ENCODE measurements at places on chromosomes 7 and 10.

DNA sequence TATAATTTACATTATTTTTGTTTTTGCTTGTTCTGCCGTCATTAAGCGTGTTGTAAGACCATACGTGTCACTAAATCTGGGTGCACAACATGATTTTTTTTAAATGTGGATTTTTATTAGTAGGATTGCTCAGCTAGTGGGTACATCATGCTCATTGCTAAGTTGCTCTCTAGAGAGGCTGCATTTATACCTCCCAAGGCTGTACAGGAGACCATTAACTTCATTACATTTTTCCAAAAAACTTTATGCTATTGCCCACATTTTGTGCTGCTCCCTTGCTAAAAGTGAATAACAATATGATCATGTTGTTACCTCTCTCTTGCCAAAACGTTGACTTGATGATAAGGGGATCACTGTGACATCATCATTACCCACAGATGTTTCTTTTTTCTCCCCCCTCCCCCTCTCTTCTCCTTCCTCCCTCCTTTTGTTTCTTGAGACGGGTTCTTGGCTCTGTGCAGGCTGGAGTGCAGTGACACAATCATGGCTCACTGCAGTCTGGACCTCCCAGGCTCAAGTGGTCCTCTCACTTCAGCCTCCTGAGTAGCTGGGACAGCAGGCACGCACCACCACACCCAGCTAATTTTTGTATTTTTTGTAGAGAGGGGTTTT, 65.1 kb downstream of the BMPR1A start:
- DNase-seq: no peak

DNA sequence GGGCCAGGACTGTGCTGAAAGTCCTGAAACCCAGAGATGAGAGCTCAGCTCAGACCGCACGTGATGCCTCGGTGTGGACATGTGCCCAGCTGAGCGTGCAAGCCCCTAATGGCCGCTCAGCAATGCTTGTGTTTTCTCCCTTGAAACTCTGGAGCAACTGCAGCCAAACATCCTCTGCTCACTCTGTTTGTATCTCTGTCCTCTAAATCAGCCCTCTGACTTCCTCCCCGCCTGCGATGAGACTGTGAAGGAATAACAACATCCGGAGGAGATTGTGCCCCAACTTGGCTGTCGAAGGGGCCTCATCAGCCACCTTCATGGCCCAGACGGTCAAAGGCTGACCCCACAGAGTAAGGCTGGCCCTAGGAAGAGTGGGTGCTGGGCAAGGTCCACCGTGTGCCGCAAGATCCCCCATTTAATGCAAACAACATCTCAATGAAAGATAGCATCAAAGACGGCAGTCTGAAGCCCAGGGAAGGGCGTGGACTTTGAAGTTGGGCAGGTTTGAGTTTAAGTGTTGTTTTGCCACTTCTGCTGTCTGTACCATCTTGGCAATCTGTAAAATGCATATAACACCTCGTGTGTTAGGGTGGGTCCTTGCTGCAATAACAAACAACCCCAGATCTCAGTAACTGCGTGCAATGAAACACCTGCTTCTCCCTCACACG, 39.9 kb downstream of the CALML3 start:
- no peak for DNase-seq

DNA sequence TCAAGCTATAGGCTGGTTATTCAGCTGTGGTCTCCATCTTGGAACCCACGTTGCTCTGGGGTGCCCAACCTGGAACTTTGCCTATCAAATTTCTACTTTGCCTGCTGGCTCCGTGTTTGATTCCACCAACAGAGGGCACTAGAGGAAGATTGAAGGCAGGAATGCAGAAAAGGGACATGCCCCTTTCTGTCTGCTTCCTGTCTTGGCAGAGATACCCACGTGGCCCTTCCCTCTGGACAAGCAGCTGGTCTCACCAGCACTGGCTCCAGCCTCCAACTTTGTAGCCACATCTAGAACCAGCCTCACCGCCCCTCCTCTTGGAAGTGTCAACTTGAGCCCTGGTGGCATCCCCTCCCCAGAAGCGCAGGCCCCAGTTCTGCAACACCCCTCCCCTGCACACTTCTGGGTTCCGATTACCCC, 52.1 kb upstream of the ZNF438 start:
- DNase-seq: peak; percentile 27

- DNase-seq: no peak
Observed at GRCh38 chr7:139106959-139107358, 2.6 kb downstream of the ZC3HAV1 start.

- peak; percentile 25 for DNase-seq
Observed at GRCh38 chr10:14578060-14578952, 196.4 kb downstream of the FAM107B start.

DNA sequence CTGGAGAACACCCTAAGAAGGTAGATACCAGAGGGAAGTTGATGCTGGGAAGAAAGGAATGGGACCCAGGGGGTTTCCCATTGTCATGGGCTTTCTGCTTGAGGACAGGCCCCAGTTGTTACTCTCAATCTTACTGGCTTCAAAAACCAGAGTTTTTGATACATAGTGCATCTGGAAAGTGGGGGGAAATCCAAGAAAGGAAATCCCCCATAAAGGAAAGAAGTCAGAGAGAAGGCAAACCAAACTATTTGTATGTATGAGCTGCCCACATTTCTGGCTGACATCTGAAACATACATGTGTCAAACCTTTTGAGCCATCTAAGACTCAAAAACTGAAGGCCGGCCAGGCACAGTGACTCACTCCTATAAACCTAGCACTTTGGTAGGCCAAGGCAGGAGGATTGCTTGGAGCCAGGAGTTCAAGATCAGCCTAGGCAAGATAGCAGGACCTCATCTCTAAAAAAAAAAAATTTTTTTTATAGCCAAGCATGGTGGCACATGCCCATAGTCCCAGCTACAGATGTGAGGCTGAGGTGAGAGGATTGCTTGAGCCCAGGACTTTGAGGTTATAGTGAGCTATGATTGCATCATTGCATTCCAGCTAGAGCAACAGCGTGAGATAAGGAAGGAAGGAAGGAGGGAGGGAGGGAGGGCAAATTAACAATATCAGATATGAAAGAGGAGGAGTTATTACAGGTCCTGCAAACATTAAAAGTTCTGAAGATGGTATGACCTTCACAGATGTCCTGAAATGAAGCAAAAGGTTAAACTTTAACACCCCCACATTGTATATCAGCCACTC, 6.7 kb upstream of the COA1 start:
- DNase-seq: no peak

GRCh38 chr10:3213208-3213607, 40.6 kb upstream of the PITRM1 start:
- no peak for DNase-seq

DNA sequence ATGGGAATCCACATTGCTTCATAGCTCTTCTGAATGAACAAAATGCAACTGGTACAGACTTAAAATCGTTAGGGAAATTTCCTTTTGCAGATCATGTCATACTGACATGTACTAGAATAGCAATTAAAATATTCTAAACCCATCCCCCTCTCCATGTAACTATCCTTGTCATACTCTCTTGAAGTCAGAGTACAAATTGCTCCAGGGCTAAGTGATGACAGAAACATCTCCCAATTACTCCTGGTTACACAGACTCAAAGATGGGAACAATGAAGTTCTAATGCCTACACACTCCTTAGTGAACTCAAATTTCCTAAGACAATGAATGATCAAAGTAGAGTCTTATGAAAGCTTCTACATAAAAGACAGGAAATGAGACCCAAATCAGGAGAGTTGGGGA, 87.2 kb downstream of the PDE1C start:
- no peak for DNase-seq

Data from cerebellar cortex (tissue), 1 donor.